ENCODE measurements at places on chromosomes 6 and 20.
A peak's percentile ranks its signal among the peaks of the same experiment; 100 is the strongest.

DNA sequence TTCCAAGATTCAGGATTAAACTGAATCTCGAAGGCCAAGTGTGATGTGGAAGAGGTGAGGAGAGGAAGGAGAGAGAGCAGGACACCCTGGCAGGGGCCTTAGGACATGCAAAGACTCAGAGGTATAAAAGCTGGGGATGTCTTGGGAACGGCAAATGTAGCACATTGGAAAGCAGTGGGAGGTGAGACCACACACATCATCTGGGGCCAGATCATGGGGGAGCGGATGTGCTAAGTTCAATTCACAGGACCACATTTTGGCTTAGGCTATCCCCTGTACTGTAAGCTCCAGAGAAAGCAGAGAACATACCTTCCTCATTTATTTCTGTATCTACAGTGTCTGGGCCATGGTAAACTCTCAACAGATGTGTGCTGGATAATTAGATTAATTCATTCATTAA, 59.5 kb upstream of the MBOAT1 start:
- H3K27me3 ChIP-seq = no peaks in the 10 kb centered on the region
- H3K27ac ChIP-seq = no peak overlapping the region
- no peaks in the 10 kb centered on the region for H3K36me3 ChIP-seq
- H3K4me3 ChIP-seq = no peak overlapping the region
- DNase-seq = no peak

DNA sequence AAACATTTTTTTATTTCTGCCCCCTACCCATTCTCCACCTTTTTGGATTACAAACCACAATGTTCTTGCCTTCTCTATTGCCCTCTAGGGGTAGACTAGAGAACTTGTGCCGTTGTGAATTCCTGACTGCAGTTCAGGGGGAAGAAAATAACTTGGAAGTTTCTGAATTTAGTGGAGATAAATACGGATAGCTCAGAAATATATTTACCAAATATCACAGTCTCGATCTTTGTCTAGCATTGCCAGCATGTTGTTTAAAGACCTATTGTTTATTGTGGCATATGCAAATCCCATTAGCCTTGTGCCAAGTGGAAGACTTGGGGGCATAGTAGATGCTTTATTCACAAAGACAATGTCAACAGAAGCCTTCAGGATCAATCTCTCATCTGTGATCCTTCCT, 154.1 kb upstream of the MMS22L start:
- no peaks in the 10 kb centered on the region for H3K27me3 ChIP-seq
- no peaks in the 10 kb centered on the region for H3K4me1 ChIP-seq
- no peak overlapping the region for H3K4me3 ChIP-seq

- H3K4me1 ChIP-seq = no peaks in the 10 kb centered on the region
- H3K4me3 ChIP-seq = no peak overlapping the region
- no peak overlapping the region for H3K27ac ChIP-seq
- DNase-seq = no peak
- H3K27me3 ChIP-seq = no peaks in the 10 kb centered on the region
These were observed 911.6 kb downstream of the TFAP2A start for GRCh38 chr6:9503111-9503761.

- no peak overlapping the region for H3K4me3 ChIP-seq
- no peak overlapping the region for H3K27ac ChIP-seq
- H3K4me1 ChIP-seq = peaks cover 3% of the 10 kb centered on the region
- no peaks in the 10 kb centered on the region for H3K36me3 ChIP-seq
- no peak for DNase-seq
These were observed 19.7 kb downstream of the LAMA5 start for GRCh38 chr20:62347445-62347844.

- H3K4me1 ChIP-seq = no peaks in the 10 kb centered on the region
- no peak for DNase-seq
- no peaks in the 10 kb centered on the region for H3K27me3 ChIP-seq
- H3K36me3 ChIP-seq = no peaks in the 10 kb centered on the region
- H3K4me3 ChIP-seq = no peak overlapping the region
These were observed 260.6 kb downstream of the TPBG start for GRCh38 chr6:82624251-82624650.

GRCh38 chr6:170128811-170129681, 161.8 kb downstream of the DLL1 start:
- no peak overlapping the region for H3K4me3 ChIP-seq
- H3K36me3 ChIP-seq = no peaks in the 10 kb centered on the region
- H3K4me1 ChIP-seq = no peaks in the 10 kb centered on the region
- H3K27me3 ChIP-seq = no peaks in the 10 kb centered on the region
- peak; percentile 37 for DNase-seq
- no peak overlapping the region for H3K27ac ChIP-seq

GRCh38 chr6:130069485-130069884, 51.1 kb downstream of the L3MBTL3 start:
- no peak overlapping the region for H3K4me3 ChIP-seq
- H3K27ac ChIP-seq = no peak overlapping the region
- H3K36me3 ChIP-seq = no peaks in the 10 kb centered on the region
- no peaks in the 10 kb centered on the region for H3K27me3 ChIP-seq
- DNase-seq = no peak

DNA sequence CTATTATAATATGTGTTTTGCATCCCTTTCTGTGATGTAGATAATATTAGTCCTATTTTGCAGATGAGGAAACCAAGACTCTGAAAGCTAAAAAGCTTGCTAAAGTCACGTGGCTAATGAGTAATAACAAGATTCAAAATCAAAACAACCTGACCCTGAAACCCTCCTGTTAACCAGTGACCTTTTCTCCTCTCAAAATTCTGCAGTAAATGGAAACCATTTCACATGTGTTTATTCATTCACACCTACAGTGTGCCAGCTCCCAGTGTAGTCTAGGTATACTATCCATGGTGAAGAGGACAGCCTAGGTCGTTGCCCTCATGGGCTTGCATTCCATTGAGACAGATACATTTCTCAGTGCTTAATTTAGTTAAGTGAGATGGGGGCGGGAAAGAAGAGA, 30.6 kb upstream of the PHACTR2 start:
- H3K4me1 ChIP-seq = no peaks in the 10 kb centered on the region
- no peaks in the 10 kb centered on the region for H3K36me3 ChIP-seq
- H3K4me3 ChIP-seq = no peak overlapping the region
- H3K27me3 ChIP-seq = no peaks in the 10 kb centered on the region

- no peaks in the 10 kb centered on the region for H3K27me3 ChIP-seq
- no peak for DNase-seq
- H3K4me3 ChIP-seq = no peak overlapping the region
- no peaks in the 10 kb centered on the region for H3K36me3 ChIP-seq
- H3K27ac ChIP-seq = no peak overlapping the region
- H3K4me1 ChIP-seq = no peaks in the 10 kb centered on the region
These were observed 225.3 kb upstream of the EPHA7 start for GRCh38 chr6:93644611-93645010.

DNA sequence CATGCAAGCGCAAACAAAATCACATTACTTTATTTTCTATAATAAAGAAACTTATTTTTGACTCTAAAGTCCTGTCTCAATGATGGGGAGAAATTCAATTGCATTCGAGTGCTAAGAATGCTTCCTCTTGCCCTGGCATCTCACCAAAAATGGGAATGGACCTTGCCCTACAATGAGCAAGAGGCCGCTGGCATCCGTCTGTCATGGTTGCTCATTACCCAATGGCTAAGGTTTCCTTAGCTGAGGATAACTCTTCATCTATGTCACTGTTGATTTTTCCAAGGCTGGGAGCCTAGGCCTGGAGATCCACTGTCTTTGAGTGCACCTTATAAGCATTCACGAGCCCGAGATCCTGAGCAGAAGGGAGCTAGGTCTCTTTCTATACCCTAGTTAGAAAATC, 471.3 kb upstream of the NRSN1 start:
- no peak overlapping the region for H3K4me3 ChIP-seq
- H3K27me3 ChIP-seq = no peaks in the 10 kb centered on the region
- no peaks in the 10 kb centered on the region for H3K36me3 ChIP-seq
- peak; percentile 60 for DNase-seq

- H3K27ac ChIP-seq = no peak overlapping the region
- H3K4me3 ChIP-seq = no peak overlapping the region
- DNase-seq = no peak
- peaks cover 13% of the 10 kb centered on the region for H3K36me3 ChIP-seq
- H3K27me3 ChIP-seq = no peaks in the 10 kb centered on the region
These were observed 99.3 kb downstream of the SESN1 start for GRCh38 chr6:108995296-108995695.

GRCh38 chr20:36848078-36848660, 27.8 kb upstream of the TLDC2 start:
- no peak for DNase-seq
- no peak overlapping the region for H3K4me3 ChIP-seq
- H3K27me3 ChIP-seq = no peaks in the 10 kb centered on the region
- H3K4me1 ChIP-seq = no peaks in the 10 kb centered on the region

DNA sequence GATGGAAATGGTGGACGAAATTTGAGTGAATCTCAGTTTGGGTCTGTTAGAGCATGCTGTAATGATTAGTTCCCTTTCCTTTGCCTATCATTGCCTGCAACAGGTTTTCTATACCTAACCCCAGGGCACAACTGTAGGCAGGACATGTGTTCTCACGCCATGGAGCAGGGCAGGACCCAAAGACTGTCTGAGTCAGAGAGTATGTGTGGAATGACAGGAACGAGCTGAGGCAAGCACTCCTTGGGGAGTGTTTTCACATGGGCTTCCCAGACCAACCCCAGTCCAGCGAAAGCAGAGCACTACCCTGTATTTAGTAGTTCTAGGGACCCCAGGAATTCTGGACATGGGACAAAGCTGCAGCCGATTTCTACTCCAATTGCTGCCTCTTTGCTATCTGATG, 234.2 kb downstream of the HACE1 start:
- no peak for DNase-seq
- no peaks in the 10 kb centered on the region for H3K36me3 ChIP-seq
- no peak overlapping the region for H3K4me3 ChIP-seq
- H3K27ac ChIP-seq = no peak overlapping the region

DNA sequence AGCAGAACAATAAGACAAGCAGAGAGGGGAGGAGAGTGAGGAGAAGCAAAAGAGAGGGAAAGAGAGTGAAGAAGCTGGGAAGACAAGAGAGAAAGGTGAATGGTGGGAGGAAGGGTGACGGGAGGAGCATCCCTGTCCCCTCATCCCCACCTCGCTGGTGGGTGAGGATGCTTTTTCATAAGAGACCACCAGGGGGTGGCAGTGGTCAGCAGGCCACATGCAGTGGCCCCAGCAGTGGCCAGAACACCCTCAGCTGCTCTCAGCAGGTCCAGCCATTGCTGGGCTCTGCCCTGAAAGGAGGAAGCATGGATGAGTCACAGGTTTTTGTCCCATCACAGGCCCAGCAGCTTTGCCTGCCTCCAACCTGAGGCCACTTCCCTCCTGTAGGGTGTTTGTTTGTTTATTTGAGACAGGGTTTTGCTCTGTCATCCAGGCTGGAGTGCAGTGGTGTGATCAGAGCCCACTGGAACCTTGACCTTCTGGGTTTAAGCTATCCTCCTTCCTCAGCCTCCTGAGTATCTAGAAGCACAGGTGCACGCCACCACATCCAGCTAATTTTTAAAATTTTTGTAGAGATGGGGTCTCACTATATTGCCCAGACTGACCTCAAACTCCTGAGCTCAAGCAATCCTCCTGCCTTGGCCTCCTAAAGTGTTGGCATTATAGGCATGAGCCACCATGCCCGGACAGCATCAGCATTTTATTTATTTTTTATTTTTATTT, 24.0 kb downstream of the FGD2 start:
- no peak overlapping the region for H3K27ac ChIP-seq
- peak; percentile 82 for DNase-seq
- no peaks in the 10 kb centered on the region for H3K27me3 ChIP-seq
- H3K4me3 ChIP-seq = no peak overlapping the region

- no peak overlapping the region for H3K27ac ChIP-seq
- H3K4me1 ChIP-seq = no peaks in the 10 kb centered on the region
- H3K27me3 ChIP-seq = no peaks in the 10 kb centered on the region
- H3K36me3 ChIP-seq = no peaks in the 10 kb centered on the region
- DNase-seq = no peak
- H3K4me3 ChIP-seq = no peak overlapping the region
These were observed 10.9 kb upstream of the F13A1 start for GRCh38 chr6:6331393-6331792.

DNA sequence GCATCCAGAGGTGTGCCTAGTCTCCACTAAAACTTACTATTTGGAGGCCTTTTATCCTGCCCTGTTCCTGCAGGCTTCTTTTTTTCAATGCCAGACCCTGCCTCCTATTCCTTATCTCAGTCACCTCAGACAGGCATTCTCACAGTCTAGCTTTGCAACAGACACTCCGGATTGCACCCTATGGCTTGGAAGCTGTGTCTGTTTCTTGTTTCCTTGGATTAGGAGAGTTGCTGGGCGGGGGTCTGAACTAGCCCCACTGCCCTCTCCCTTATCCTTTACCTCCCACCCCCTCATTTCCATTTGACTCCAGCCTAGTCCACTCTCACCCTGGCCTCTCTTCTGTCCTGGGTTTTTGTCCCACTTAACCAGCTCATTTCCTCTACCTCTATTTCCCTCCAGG, 228.1 kb upstream of the CITED2 start:
- no peak overlapping the region for H3K4me3 ChIP-seq
- no peak for DNase-seq
- no peak overlapping the region for H3K27ac ChIP-seq
- peaks cover 13% of the 10 kb centered on the region for H3K4me1 ChIP-seq
- no peaks in the 10 kb centered on the region for H3K36me3 ChIP-seq
- no peaks in the 10 kb centered on the region for H3K27me3 ChIP-seq

DNA sequence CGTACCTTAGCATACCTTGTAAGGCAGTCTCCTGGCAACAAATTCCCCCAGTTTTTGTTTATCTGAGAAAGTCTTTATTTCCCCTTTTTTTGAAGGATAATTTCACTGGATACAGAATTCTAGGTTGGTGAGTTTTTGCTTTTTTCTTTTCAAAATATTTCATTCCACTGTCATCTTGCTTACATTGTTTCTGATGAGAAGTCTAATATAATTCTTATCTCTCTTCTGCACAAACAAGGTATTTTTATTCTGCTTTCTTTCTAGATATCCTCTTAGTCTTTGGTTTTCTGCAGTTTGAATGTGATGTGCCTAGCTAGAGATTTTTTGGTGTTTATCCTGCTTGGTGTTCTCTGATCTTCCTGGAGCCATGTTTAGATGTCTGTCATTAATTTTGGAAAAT, 57.7 kb upstream of the EZR start:
- no peaks in the 10 kb centered on the region for H3K4me1 ChIP-seq
- H3K27me3 ChIP-seq = no peaks in the 10 kb centered on the region
- no peak for DNase-seq

DNA sequence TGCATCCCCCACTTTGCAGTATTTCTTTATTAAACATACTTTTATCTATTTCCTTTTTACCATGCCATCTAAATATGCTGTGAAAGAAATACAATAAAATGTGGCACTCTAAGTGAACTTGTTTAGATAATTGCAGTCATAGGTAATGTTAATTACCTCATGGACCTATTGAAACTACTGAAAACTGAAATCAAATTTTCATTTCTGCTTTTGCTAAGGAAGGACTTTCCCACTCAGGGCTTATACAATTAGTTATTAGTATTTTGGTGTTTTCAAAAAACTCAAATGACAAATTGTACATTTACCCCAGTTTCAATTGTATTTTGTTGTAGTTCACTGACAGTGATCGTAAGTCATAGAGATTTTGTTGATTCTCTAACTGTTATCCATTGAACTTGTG, 88.4 kb downstream of the ID4 start:
- no peak for DNase-seq
- no peaks in the 10 kb centered on the region for H3K36me3 ChIP-seq
- no peaks in the 10 kb centered on the region for H3K4me1 ChIP-seq
- H3K27ac ChIP-seq = no peak overlapping the region

- no peak overlapping the region for H3K4me3 ChIP-seq
- no peaks in the 10 kb centered on the region for H3K27me3 ChIP-seq
- H3K36me3 ChIP-seq = no peaks in the 10 kb centered on the region
- no peaks in the 10 kb centered on the region for H3K4me1 ChIP-seq
- no peak for DNase-seq
These were observed 330.2 kb upstream of the SULF2 start for GRCh38 chr20:48115502-48115901.

GRCh38 chr20:32130352-32130751, 20.8 kb downstream of the TM9SF4 start:
- H3K27me3 ChIP-seq = no peaks in the 10 kb centered on the region
- H3K27ac ChIP-seq = no peak overlapping the region
- DNase-seq = no peak
- no peak overlapping the region for H3K4me3 ChIP-seq
- H3K4me1 ChIP-seq = peaks cover 9% of the 10 kb centered on the region
- peaks cover 10% of the 10 kb centered on the region for H3K36me3 ChIP-seq

Data from right lobe of liver (tissue), 6 donors.